Heart left ventricle (tissue), 16 donors: ENCODE measurements at places on chromosomes 7 and 10. TPM values are rescaled to one million over a fixed set of nuclear protein-coding genes. Genes with fewer than 3 reads are reported as not detected.

CYP2C19 gene
- total RNA-seq: not detected

GNGT1 gene
- total RNA-seq: not detected

- DNase-seq: no peak
Measured at GRCh38 chr10:57657164-57657765, 610.4 kb downstream of the IPMK start.

DNA sequence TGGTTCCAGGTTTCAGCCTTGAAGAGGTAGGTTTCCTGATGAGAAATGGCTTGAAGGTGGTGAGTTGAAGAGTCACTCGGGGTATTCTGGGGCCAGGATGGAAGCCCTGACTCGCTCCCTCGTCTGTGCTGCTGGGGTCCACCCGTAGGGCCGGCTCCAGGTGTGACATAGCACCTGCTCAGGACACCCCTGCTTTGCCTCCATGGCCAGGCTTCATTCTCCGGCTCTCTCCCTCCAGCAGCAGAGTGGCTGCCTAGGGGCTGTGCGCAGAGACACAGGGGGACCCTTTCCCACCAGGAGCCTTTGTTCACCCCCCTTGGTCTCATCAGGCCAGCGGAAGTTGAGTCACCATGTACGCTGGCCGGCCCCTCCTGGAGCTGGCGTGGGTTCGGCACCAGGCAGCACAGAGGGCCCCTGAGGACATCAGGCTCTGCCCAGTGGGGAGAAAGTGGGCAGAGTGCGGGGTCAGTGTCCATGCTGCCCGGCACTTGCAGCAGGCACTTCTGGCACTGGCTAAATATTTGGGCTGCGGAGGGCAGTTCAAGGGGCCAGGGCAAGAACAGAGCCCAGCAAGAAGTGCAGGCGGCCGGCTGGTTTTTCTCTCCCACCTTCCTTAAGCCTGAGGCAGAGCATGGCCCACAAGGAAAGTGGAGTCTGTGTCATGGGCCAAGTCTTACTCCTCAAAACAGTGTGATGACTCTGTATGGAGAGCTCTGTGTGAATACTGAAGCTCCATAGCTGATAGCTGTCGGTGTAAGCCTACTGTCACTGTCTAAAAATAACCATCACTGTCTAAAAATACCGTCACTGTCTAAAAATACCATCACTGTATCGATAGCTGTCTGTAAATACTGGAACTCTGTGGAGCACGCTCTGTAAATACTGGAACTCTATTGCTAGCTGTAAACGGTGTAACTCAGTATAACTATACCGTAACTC is 3.7 kb upstream of the PRKAR1B start:
- DNase-seq: no peak

GRCh38 chr10:6718550-6718949 is 138.5 kb upstream of the PRKCQ start:
- no peak for DNase-seq

LIPN gene
- not detected for total RNA-seq

TMEM176A gene
- 14.9 TPM for total RNA-seq

LZTS2 gene
- total RNA-seq: 59.2 TPM

LIPM gene
- not detected for total RNA-seq

DNA sequence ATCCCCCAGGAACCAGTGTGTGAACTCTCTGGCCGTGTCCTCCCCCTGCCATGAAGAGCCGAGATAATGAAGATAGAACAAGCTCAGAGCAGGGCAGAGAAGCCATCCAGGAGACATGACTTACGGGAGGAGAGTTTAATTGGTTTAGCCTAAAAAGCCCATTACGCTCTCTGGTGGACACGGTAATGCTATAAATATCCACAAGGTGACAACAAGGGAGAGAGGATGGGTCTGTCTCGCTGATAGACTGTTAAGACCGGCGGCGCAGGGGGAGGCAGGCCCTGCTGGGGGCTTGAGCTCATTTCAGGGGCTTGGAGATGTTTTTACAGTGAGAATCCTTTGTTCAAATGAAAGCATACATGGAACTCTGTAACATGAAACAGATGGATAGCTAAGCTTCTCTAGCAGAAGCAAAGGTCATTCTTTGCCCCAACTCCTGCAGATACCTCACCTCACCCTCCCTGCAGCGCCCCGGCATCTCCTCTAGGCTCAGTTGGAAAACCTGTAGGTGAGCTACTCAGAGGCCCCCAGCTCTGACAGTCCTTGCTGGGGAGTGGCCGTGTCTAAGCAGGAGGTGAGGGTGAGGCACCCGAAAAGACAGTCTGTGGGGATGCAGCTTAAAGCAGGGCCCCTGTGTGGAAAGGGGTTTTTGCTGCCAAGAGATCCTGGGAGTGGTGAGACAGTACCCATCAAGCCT is 40.8 kb upstream of the LOXL4 start:
- DNase-seq: no peak

NKX1-2 gene
- not detected for total RNA-seq

HABP2 gene
- not detected for total RNA-seq

DNA sequence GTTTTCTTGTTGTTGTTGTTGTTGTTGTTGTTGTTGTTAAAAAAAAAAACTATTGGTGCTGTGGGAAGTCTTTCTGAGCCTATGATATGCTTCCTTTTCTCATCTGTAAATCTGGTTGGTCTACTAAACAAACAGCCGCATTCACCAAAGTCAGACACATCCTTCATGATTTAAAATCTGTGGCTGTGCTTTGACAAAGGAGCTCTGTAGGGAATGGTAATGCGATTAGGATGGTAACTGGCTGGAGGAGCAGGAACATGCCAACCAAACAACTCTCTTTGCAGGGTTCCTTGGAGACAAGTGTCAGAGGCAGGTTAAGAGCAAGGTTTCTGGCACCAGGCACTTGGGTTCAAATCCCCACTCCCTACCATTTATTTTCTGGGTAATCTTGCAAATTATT is 14.9 kb upstream of the SP4 start:
- no peak for DNase-seq

- DNase-seq: no peak
Measured at GRCh38 chr10:71494476-71494875, 97.8 kb downstream of the CDH23 start.

TLL2 gene
- 6.8 TPM for total RNA-seq

DNA sequence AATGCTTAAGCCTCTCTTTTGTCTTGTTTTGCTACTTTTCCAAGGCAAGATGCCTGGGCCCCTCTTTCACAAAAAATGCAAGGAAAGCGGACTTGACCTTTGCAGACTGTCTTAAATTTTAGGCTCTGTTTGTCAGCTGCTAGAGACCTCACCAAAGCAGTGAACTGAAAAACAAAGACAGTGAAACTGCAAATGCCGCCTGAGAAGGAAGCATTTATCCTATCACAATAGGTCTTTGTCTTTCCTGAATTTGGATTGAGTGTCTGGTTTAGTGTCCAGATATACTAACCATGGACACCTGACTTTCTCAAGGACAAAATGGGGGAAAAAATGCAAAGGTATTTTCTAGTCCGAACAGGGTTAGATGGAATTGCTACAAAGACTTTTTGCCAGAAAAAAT is 256.9 kb downstream of the INHBA start:
- no peak for DNase-seq

DNA sequence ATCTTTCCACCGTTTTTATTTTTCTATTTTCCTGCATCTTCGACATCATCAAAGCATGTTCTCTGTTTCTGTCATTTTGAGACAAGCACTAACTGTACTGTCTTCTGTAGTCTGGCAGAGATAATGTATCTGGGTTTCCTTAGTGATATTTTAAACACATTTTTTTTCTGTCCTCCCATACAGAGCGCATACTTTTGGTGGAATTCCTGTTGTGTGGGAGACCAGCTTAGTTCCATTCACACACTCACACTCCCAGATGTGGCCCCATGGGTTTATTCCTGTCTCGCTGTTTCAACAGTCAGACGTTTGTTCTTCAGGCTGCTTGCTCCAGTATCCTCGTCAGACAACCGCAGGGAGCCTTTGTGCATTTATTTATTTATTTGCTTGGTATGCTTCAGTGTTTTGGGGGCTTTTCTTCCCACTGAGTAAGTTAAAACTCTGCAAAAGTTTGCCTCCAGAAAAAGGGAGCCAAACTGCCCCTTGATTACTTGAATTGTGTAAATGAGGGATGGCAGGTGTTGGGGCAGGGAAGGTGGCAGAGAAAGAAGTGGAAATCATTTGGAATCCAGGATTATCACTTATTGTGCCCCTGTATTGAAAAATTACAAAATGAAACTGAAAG is 456.8 kb upstream of the KLF6 start:
- DNase-seq: no peak

FAM171A1 gene
- 8.9 TPM for total RNA-seq

DNA sequence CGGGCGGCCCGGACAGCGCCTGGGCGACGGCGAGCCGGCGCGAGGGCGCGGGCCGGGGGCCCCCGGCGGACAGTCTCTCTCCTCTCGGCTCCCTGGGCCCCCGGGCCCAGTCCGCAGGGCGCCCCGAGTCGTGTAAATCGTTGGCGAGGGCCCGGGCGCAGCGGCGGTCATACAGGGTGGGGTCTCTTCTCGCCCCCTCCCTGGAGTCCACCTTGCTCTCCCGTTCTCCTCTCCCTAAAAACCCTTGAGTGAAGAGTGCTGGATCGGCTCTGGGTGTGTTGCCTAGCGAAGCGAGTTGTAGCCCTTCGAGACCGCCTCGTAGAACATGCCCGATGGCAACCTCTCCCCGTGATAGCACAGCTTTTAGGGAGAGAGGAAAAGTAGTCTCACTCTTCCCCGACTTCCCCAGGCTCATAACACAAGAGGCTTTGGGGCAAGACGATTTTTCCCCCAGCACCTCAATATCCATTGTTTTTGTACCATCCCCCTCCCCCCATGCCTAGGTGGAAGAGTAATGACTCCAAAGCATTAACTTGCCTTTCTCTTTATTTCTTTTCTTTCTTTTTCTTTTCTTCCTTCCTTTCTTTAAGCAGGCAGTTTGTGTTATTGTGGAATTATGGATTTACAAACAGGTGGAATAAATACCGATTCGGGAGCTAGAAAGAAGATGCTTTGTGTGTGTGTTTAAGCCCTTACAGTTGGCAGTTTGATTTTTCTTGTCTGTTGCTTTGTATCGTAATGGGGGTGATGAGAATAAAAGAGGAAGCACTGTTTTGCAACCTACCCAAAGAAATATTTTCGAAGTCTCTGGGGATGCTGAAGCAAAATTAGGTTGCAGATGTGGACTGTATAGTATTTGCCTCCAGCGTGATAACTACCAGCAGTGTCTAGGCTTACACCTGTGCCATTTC is 822 bp downstream of the SHOC2 start:
- peak; percentile 40 for DNase-seq

- DNase-seq: peak; percentile 55
Measured at GRCh38 chr7:128031901-128032604, 816 bp upstream of the LRRC4 start.

DNA sequence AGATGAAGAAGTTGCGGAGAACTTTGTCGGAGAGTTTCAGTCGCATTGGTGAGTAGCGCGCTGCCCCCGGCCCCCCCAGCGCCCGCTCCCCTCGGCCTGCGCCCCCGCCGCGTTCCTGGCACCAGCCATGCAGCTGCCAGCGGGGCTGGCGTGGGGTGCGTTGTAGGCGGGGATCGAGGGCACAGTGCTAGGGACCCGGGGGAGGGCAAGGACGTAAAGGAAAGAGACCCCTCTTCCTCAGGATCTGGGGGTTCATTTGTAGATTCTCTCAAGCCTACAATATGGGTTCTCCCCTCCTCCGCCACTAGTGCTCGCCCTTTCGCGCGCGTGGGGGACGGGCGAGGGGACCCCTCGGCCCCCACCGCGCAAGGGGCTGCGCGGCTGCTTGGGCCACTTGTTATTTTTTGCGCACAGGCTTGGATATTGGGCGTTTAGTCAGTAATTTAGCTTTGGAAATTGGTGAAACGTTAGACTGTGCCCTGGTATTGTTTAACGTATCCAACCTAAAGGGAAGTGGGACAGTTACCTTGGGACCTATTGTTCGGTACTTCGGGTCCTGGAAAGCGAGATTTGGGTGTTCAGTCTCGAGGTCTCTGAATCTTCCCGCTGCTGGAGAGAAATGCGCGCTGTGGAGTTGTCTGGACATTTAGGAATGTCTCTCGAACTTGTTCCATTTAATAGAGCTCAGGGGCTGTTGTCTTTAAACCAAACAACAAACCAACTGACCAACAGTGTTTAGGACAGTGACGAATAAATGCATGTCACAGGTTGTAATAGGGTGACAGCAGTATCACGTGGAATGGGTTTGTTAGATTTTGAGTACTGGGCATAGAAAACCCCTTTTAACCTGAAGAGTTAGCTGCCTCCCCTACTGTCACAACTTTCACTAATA is 796 bp downstream of the CDK14 start:
- DNase-seq: no peak

- no peak for DNase-seq
Measured at GRCh38 chr10:5461203-5461588, 38.2 kb downstream of the CALML5 start.

HIPK2 gene
- 167 TPM for total RNA-seq

PIP gene
- total RNA-seq: not detected

DNA sequence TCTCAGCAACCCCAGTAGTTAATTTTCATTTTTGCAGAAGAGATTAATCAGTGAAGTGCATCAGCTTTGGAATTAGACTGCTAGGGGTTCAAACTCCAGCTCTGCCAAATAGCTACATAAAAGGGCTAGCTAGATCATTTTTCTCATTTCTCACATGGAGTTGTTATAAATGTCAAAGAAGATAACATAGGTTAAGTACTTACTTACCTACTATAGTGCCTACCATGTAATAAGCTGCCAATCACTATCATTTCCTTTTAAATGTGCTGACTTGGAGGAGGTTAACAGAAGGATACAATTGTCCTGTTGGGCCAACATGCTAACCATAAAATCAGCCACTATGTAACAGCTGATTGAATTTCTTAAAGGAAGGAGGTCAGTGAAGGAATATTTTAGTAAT is 40.7 kb downstream of the KDM7A start:
- DNase-seq: no peak

RNF148 gene
- 0.40 TPM for total RNA-seq

DNA sequence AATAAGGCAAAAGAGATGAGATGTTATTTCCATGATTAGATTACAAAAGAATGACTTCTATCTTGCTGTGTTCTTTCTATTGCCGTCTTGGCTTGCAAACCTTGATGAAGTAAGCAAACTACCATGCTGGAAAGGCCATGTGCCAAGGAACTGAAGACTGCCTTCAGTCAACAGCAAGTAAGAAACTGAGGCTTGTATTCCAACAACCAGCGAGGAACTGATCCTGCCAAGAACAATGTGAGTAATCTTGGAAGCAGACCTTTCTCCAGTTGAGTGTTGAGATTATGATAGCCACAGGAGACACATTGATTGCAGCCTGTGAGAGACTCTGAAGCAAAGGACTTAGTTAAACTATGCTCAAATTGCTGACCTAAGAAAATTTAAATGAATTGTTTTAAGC is 164.6 kb upstream of the GRM3 start:
- DNase-seq: no peak

OR9A4 gene
- not detected for total RNA-seq

C10orf67 gene
- total RNA-seq: 0.43 TPM

GIMAP6 gene
- 30.5 TPM for total RNA-seq

DNA sequence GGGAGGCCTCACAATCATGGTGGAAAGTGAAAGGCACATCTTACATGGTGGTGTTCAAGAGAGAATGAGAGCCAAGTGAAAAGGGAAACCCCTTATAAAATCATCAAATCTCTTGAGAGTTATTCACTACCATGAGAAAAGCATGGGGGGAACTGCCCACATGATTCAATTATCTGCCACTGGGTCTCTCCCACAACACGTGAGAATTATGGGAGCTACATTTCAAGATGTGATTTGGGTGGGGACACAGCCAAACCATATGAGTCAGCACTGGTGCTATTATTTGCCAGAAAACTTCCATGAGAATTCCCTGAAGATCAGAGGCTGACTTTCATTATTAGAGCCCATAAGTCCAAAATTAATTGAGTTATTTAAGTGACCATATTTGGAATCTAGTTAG is 1001.2 kb upstream of the POT1 start:
- no peak for DNase-seq

- peak; percentile 65 for DNase-seq
Measured at GRCh38 chr7:26398427-26398755, 106.7 kb downstream of the SNX10 start.

GRCh38 chr7:113790025-113790424 is 128.8 kb downstream of the PPP1R3A start:
- DNase-seq: peak; percentile 52
